ENCODE measurements at places on chromosomes 13 and 19.

DNA sequence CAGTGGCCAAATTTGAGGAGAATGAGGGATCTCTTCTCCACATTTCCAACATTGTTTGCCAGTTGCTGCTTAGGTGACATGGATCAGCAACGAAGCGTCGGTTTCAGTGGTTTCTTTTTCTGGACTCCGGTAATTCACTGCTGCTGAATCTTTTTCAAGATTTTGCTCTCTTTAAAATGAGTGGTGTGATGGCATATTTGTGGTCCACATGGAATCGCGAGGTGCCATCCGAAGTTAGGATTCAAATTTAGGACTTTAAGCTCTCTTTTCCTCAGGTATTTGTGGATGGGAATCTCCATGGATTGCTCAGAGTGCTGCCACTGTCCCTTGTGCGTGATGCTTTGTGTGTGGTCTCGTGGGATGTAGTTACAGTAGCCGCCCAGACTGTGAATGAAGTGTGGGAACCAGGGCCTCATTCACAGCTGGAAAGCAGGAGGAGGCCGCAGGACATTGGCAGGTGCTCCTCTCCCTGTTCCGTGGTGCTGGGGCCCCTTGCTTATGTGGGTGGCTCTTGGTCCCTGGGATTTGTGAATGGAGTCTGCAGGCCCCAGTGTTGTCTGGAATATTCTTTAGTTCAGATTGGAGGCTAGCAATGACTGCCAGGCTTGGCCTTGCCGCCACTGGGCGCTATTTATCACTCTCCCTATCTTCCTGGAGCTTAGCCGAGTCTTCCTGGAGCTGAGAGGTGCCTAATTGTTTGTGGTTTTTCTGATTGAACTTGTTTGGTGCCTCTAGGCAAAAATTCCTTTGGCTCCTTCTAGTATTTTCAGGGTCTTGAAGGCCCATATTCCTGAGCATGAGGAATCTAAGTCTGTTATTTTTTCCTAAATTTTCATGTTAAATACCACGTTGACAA is 1.5 kb downstream of the ILF3 start:
- DNase-seq: no peak

DNA sequence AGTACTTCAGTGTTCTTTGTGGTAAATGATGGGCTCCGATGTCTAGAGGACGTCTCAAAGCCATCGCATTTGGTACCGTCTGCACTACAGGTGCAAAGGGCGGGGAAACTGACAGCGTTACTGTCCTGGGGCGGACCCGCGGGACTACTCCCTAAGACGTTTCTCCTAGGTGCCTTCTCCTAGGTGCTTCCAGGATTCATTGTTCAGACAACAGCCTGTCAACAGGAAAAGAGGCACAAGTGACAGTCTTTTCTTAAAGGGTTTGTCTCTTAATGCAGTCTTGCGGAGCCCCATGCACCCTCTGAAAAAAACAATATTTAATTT is 1.4 kb downstream of the SERTM1 start:
- no peak for DNase-seq

DNA sequence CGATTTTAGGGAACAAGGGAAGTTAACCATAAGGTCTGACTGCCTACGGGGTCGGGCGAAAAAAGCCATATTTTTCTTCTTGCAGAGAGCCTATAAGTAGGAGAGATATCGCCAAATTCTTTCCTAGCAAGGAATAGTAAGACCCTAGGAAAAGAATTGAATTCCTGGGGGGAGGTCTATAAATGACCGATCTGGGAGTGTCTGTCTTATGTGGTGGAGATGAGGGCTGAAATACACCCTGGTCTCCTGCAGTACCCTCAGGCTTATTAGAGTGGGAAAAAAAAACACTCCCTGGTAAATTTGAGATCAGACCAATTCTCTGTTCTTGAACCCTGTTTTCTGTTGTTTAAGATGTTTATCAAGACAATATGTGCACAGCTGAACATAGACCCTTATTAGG is 447.5 kb upstream of the ATXN8OS start:
- DNase-seq: no peak

- no peak for DNase-seq
Observed at GRCh38 chr13:79880818-79881217, 399.9 kb downstream of the NDFIP2 start.

DNA sequence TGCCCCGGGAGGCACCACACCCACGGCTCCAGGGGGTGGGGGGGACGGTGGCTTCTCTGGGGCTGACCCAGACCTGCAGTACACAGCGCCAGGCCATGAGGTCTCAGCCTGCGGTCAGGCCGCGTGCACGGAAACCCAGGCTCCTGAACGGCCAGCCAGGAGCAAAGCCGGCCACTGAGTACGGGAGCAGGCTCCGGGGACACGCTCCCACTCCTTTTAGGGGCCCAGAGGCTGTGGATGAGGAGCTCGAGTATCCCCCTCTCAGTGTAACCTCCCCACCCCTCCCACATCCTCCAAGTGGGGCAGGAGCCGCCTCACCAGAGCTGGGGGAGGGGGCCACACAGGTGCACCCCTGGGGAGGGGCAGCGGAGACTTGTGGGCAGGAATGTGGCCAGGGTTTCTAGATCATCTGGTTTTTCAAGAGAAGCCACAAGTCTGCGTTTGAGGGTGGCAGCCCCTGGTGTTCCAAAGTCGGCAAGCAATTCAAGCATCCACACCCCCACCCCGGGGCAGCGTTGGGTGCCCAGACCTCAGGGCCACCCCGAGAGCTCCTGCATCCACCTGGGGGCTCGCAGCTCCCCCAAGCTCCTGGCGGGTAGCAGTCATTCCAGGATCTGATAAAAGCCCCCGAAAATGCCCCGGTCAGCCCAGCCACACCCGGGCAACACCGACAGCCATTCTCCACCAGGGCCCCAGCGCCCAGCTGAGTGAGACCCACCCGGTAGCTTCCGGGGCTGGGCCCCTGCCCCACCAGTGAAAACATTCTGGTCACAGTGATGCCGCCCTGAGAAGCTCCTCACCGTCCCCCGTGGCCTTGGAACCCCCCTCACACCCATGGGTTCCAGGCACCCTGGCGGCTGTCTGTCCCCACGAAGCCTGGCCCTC is 6.1 kb downstream of the SBNO2 start:
- no peak for DNase-seq
